Activated CD4-positive, alpha-beta T cell treated with anti-CD3 and anti-CD28 coated beads, Interleukin-2, amount 10 ng/mL, durations not matched to agents 7 days and 5 days (primary cell): ENCODE measurements at places on chromosomes 5 and 9.

GRCh38 chr9:105694190-105694847 is at the start of gene TMEM38B:
Gene TMEM38B, plus strand, starts transcription at chr9:105694541. Its CDS starts 120 bp downstream, at chr9:105694661.
- peak; percentile 77 for DNase-seq

- DNase-seq = no peak
Observed at GRCh38 chr5:153598099-153598498, 107.6 kb downstream of the GRIA1 start.

DNA sequence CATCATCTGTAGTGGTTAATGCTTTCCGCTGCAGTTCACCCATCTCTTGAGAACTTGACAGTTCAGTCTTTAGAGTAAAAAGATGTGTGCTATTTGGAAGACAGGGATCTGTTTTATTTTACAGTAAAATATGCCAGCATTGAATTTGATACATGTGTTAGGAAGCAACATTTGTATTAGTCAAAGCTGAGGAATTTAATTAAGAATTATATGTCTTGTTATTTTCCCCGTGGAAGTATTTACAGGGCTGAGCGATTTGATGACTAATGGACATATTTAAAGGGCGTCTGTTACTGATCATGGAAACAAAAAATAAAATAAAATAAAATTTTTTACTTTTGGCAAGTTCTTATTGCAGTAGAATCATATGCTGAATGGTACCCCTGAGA is 101.3 kb downstream of the PAM start:
- no peak for DNase-seq

DNA sequence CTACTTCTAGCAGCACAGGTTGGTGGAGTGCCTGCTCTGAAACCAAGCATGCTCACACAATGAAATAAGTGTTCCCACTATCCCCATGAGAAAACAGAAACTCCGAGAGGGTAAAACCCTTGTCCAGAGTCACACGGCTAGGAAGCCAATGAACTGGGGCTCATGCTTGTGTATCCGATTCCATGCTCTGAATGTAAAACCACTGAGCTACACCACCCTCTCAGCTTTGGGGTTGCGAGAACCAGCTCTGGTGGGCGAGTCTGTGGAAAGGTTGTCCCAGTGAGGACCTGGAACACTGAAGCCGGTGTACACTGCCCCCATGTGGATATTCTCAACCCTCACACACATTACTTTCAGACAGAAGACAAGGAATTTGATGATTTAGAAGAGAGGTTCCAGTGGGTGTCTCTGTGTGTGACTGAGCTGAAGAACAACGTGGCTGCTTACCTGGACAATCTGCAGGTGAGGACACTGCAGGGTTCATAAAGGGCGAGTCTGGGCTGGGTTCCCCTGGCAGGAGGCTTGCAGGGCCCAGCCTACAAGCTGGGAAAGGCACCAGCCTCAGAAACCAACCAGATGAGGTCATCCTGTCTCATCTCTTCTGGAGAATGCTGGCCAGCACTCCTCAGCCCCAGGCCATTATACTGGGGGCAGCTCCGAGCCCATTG is 37.4 kb downstream of the ARHGEF37 start:
- DNase-seq = peak; percentile 31

GRCh38 chr5:68214482-68215207 is 911 bp upstream of the PIK3R1 start:
- no peak for DNase-seq

- DNase-seq = no peak
Observed at GRCh38 chr9:85151162-85151561, 481.6 kb downstream of the NTRK2 start.

DNA sequence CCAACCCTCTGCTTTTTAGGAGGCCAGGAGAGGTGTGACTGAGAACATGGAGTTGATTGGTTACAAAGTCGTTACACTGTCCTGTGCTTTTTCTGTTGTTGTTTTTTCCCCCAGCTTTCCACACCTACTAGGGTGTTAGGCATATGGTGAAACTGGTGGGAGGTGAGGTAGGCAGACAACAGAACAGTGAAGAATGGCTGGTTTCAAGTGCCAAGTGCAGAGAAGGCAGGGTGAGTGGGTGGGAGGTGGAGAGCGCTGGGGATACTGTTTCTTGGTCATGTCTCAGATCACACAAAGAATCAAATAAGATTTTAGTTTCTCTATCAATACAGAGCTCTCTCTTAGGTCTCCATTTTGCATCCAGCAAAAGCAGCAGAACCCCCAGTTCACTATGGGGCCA is 2.2 kb upstream of the SPTAN1 start:
- no peak for DNase-seq

- no peak for DNase-seq
Observed at GRCh38 chr9:134198791-134199190, 34.4 kb upstream of the RNU6ATAC start.

DNA sequence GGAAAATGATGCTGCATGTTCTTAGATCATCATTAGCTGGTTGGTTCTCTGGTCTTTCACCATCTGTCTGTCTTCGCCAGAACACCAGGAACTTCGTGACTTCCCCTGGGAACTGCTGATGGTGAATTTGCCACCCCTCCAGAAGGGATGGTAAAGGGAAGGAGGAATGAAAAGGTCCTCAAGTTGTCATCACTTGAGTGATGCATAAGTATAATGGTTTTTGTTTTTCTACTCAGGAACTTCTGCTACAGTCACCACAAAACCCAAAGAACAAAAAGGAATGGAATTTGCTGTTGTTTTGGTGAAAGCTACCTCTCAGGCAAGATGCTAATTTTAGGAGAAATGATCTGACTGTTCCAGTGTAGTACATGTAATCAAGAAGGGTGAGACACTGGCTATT is 328.4 kb downstream of the ARHGEF28 start:
- DNase-seq = no peak

GRCh38 chr5:10707198-10708142 is 53.6 kb downstream of the DAP start:
- DNase-seq = no peak

- DNase-seq = no peak
Observed at GRCh38 chr9:80025131-80025530, 453.4 kb downstream of the TLE4 start.

DNA sequence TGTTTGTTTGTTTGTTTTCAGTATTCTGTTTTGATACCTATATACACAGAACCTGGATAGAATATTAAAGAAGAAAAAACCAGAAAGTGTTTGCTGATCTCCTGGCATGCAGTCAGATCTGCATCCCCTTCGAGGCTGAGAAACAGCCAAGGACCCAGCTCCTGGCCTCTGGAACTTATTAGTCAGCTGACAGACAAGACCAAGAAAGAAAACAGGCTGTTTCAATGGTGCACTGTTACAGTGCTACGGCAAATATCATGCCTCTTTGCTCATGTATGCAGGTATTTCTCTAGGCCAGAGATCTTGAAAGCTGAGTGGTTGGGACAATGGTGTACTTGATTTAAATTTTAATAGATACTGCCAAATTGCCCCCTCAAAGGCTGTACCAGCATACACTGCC is 95.0 kb downstream of the C5orf15 start:
- DNase-seq = no peak

- peak; percentile 40 for DNase-seq
Observed at GRCh38 chr5:131514316-131515283, 120.4 kb downstream of the RAPGEF6 start.

GRCh38 chr5:59236448-59236847 is 653.6 kb downstream of the RAB3C start:
- DNase-seq = no peak

DNA sequence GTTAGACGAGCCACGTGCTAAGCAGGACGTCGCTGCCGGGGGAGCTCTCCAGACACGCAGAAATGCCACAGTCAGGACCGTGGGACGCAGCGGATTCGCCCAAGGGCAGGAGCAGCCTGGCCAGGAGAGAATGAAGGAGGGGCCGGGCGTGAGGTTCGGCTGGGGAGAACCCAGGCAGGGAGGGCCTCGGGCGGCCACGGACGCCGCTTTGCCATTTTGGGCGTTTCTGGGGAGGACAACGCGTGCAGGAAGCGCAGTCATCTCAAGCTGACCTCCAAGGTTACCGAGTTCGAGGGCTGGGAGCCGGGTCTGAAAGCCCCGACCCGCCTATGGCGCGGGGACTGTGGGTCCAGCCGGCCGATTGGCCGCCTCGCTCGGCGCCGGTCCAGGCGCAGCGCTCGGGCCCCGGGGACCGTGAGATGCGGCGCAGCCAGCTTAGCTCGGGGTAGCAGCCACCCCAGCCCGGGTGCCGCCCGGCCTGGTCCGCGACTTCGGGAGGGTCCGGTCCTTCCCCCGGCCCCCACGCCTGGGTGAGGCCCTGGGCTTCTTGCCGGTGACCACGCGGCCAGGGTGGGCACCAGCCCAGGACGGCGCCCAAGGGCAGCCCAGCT is 760 bp upstream of the MAN1B1 start:
- peak; percentile 31 for DNase-seq

GRCh38 chr5:166338801-166339200 is 1952.6 kb upstream of the WWC1 start:
- no peak for DNase-seq

GRCh38 chr9:88897081-88897480 is 94.2 kb upstream of the S1PR3 start:
- DNase-seq = no peak

DNA sequence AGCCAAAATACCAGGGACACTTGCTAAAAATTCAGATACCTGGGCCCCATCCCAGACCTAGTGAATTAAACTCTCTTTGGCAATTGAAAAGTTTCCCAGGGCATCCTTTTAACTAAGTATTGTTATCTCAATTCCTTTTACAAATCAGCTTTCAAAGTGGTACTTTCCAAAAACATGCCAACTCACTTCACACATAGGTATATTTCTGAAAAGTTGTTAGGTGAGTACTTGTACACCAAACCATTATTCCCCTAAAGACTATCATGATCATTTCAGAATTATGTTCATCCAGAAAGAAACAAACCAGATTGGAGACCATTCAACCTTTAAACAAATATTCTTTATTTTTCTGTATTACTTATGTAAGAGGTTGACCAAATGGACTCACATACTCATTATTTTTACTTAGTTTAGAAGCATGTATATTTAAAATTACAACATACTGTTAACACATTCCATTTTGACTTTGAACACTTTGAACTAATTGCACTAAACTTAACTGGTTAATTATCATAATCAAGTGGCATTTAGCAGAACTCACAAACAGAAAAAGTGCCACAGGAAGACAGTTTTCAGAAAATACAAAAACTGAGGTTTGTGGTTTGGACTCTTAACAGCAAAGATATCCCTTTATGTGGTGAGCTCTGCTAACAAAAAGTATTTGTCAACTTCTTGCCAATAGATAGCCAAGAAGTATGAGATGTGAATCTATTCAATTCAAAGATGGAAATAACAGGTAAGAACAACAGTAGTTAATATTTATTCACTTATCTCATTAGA is 40.7 kb downstream of the KIAA0825 start:
- DNase-seq = peak; percentile 22

GRCh38 chr5:80142996-80143395 is 107.8 kb downstream of the THBS4 start:
- DNase-seq = no peak

DNA sequence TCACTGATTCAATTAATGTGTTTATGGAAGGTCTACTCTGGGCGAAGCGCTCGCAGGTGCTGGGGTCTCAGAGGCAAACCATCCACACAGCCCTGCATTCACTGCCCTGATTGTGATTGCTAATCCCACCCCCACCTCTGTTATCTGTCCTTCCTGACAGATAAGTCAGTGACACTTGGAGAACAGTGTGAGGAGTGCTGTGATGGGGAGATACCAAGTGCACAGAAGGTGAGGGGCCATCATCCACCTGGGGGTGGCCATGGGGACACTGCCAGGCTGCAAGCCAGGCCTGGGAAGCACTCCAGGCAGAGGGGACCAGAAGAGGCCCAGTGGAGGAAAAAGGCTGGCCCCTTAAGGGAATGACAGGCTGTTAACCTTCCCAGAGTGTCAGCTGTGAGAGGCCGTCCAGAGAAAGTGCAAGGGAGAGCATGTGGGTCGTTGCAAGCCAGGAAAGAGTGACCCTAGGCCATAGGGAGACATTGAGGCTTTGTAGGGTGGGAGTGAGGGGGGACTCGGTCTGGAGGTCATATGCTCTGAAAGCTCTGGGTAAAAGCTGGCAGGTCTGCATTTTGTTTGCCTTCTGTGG is 18.0 kb downstream of the IL9 start:
- no peak for DNase-seq

GRCh38 chr5:154771383-154771901 is 16.3 kb downstream of the LARP1 start:
- DNase-seq = no peak

DNA sequence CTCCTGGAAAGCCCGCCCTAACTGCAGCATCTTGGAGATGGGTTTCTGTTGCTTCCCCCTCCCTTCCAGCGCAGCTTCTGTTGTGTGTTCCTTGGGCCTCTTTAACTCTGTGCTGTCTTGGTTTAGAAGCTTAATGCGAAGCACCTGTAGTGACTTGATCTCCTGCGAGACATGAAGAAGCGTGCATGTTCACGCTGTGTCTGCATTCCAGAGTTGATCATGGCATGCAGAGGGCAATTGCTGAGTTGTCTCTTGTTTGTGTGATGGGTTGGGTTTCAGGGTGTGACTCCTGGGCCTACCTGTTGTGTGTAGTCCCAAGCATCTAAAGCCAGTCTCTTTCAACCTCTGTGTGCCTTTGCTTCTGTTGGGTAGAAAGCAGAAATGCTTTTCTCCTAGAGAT is 155.6 kb downstream of the SMARCA2 start:
- no peak for DNase-seq

DNA sequence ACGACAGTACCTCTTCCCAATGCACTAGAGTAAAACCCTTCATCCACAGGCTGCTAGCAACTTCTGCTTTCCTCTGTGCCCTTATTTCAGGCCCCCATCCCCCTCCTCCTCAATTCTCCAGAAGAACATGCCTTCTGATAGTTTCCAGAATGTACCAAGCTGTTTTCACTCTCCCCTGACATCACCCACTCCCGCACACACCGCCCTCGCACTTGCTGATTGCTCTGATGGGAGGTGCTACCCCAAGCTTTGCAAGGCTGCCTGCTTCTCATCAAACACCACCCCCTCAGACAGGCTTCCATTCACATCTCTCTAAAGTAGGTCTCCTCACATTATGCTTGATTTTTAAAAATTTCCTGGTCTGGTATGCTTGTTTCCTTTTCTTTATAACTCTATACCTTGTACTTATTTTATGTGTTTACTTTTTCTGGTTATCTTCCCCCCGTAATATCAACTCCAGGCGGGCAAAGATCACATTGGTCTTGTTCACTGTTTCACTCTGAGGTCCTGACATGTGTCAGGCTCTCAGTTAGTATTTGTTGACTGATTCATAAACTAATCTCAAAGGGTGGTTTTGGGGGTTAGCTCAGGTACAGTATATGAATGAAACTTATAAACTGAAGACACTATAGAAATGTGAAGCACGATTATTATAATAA is 91.0 kb upstream of the C9orf72 start:
- DNase-seq = no peak

- DNase-seq = no peak
Observed at GRCh38 chr5:32144378-32145207, 29.5 kb downstream of the GOLPH3 start.
